GM23338 (cell line): ENCODE measurements at places on chromosomes 2 and 18. TPM values are rescaled to one million over a fixed set of nuclear protein-coding genes. Genes with fewer than 3 reads are reported as not detected.

- no peak overlapping the region for H3K27ac ChIP-seq
- DNase-seq, result no peak
- H3K27me3 ChIP-seq, result no peaks in the 10 kb centered on the region
- no peak overlapping the region for H3K4me3 ChIP-seq
- H3K36me3 ChIP-seq, result no peaks in the 10 kb centered on the region
Observed at GRCh38 chr2:158996378-158996993, 28.0 kb downstream of the TANC1 start.

DNA sequence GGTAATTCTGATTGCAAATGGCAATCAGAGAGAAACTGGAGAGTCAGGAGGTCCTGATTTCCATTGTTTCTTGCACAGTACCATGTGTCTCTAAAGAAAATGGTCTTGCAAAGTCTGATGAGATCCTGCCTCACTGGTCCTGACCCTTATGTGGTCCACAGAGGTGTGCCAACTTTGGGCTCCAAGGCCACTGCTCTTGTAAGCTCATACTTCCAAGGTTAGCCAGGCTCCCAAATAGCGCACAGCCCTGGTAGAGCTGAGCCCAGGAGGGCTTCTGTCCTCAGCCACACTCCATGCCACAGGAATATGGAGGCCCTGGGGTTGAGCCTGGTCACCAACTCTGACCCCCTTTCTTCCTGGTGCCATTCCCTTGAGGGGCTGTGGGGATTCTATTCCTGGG lies 80.7 kb downstream of the SDC1 start:
- peaks cover 21% of the 10 kb centered on the region for H3K4me1 ChIP-seq
- H3K36me3 ChIP-seq, result no peaks in the 10 kb centered on the region
- DNase-seq, result no peak
- no peak overlapping the region for H3K4me3 ChIP-seq

- no peak overlapping the region for H3K4me3 ChIP-seq
- no peak for DNase-seq
- peaks cover 32% of the 10 kb centered on the region for H3K27me3 ChIP-seq
- H3K36me3 ChIP-seq, result no peaks in the 10 kb centered on the region
- H3K4me1 ChIP-seq, result peaks cover 7% of the 10 kb centered on the region; the same call in 1 of the 2 replicates
Observed at GRCh38 chr2:240569998-240570530, 1.8 kb downstream of the RNPEPL1 start.

DNA sequence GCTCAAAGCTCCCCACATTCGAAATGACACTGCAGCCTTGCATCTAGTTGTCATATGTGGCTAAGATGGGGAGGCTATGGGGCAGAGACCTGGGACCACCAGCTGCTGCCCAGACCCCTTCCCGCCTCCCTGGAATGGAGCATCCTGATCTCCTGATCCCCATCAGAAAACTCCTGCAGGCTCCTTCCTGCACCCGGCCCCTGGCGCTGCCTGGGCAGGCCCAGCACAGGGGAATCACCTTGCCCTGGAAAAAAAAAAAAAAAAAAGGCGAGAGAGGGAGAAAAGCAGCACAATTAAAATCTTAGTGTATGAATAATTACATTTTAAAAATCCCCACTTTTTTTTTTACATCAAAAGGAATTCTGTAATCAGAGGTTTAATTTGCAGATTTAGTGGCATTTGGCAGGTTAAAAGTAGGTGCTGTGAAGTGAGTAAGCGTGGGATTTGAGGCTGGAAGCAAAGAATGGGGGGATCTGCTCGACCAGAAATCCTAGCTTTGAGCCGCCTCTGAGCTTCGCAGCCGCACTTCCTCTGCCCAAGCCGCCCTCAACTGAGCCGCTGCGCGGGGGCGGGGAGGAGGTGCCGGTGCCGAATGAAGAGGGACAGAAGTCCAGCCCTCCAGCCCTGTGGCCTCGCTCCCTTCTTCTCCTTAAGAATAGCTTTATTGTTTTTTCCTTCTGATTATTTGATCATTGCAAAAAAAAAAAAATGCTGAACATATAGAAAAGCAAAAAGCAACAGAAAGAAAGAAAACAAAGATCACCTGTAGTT lies 30.0 kb downstream of the THNSL2 start:
- peaks cover 12% of the 10 kb centered on the region for H3K27me3 ChIP-seq
- no peak overlapping the region for H3K27ac ChIP-seq
- no peaks in the 10 kb centered on the region for H3K36me3 ChIP-seq
- peak; percentile 77 for DNase-seq
- H3K4me1 ChIP-seq, result peaks cover 15% of the 10 kb centered on the region

DNA sequence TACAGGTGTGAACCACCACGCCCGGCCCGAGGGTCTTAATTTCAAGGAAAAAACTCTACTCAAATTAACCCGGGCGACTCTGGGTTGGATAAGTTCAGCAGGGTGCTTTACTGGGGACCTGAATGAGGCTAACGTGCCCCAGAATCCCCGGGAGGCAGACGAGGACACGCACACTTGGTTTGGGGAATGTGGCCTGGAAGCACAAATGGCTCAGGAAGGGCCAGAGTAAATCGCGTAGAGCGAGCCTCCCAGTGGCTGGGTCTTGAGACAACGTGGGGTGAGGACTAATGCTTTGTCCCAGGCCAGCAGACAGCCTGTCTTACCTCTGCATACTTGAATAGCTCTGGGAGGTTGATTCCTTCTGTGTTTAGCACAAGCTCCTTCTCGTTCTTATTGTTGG lies 75.8 kb downstream of the POLR1A start:
- peaks cover 24% of the 10 kb centered on the region for H3K36me3 ChIP-seq
- H3K27me3 ChIP-seq, result no peaks in the 10 kb centered on the region
- no peak overlapping the region for H3K4me3 ChIP-seq
- H3K4me1 ChIP-seq, result no peaks in the 10 kb centered on the region

DNA sequence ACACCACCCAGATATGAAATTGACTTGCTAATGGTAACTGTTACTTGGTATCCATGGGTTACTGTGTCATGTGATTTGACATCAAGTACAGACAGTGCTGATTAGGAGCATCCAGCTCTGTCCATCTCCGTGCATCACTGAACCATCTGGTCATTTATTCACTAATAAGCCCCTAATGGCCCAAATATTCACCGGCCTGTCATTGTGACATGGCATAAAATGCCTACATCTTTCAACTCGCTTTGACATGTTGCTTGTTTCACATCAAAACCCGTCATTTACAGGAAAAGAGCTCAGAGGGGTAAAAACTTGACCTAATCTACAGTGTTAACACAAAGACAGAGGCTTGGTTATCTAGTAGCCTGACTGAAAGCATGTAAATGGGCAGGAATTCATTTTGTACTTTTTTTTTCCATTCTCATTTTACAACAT lies 308.9 kb upstream of the ATP5MC3 start:
- no peak overlapping the region for H3K4me3 ChIP-seq
- no peak for DNase-seq
- no peaks in the 10 kb centered on the region for H3K36me3 ChIP-seq
- no peaks in the 10 kb centered on the region for H3K27me3 ChIP-seq

GRCh38 chr2:66794551-66794950 lies 359.6 kb downstream of the MEIS1 start:
- no peak overlapping the region for H3K4me3 ChIP-seq
- no peaks in the 10 kb centered on the region for H3K36me3 ChIP-seq
- DNase-seq, result no peak
- no peaks in the 10 kb centered on the region for H3K4me1 ChIP-seq
- no peak overlapping the region for H3K27ac ChIP-seq

GRCh38 chr2:209368406-209368805 lies 55.4 kb upstream of the MAP2 start:
- no peaks in the 10 kb centered on the region for H3K4me1 ChIP-seq
- no peaks in the 10 kb centered on the region for H3K27me3 ChIP-seq
- no peak overlapping the region for H3K4me3 ChIP-seq
- H3K27ac ChIP-seq, result no peak overlapping the region
- no peak for DNase-seq
- no peaks in the 10 kb centered on the region for H3K36me3 ChIP-seq

DNA sequence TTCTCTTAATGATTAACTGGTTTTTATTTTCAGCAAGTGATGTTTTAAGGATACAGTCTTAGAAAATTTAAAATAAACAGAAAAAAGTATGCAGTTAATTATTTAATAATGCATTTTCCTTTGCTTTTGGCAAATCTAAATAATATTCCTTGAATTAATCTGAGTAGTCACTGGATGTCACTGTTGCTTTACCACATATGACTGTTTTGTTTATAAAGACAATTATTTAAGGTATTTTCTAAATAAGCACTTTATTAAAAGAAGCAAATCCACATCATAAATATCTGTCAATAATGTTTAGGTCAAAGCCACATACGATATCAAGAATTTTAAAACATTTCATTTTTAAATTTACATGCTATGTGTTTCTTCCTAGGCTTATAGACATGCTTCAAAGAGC lies 40.6 kb upstream of the TFPI start:
- no peak for DNase-seq
- no peaks in the 10 kb centered on the region for H3K27me3 ChIP-seq
- H3K4me3 ChIP-seq, result no peak overlapping the region
- H3K27ac ChIP-seq, result no peak overlapping the region

GRCh38 chr18:10391506-10391905 lies 62.9 kb upstream of the APCDD1 start:
- no peaks in the 10 kb centered on the region for H3K36me3 ChIP-seq
- H3K4me1 ChIP-seq, result no peaks in the 10 kb centered on the region
- H3K27ac ChIP-seq, result no peak overlapping the region
- DNase-seq, result no peak
- H3K27me3 ChIP-seq, result no peaks in the 10 kb centered on the region

- no peaks in the 10 kb centered on the region for H3K36me3 ChIP-seq
- H3K27ac ChIP-seq, result no peak overlapping the region
- H3K27me3 ChIP-seq, result no peaks in the 10 kb centered on the region
- no peak overlapping the region for H3K4me3 ChIP-seq
- H3K4me1 ChIP-seq, result peaks cover 19% of the 10 kb centered on the region
- no peak for DNase-seq
Observed at GRCh38 chr18:76374330-76375281, 120.4 kb downstream of the ZNF516 start.

GRCh38 chr2:162058973-162059668 lies 14.9 kb downstream of the DPP4 start:
- H3K4me3 ChIP-seq, result no peak overlapping the region
- H3K4me1 ChIP-seq, result no peaks in the 10 kb centered on the region
- no peaks in the 10 kb centered on the region for H3K27me3 ChIP-seq
- no peak overlapping the region for H3K27ac ChIP-seq
- no peak for DNase-seq

DNA sequence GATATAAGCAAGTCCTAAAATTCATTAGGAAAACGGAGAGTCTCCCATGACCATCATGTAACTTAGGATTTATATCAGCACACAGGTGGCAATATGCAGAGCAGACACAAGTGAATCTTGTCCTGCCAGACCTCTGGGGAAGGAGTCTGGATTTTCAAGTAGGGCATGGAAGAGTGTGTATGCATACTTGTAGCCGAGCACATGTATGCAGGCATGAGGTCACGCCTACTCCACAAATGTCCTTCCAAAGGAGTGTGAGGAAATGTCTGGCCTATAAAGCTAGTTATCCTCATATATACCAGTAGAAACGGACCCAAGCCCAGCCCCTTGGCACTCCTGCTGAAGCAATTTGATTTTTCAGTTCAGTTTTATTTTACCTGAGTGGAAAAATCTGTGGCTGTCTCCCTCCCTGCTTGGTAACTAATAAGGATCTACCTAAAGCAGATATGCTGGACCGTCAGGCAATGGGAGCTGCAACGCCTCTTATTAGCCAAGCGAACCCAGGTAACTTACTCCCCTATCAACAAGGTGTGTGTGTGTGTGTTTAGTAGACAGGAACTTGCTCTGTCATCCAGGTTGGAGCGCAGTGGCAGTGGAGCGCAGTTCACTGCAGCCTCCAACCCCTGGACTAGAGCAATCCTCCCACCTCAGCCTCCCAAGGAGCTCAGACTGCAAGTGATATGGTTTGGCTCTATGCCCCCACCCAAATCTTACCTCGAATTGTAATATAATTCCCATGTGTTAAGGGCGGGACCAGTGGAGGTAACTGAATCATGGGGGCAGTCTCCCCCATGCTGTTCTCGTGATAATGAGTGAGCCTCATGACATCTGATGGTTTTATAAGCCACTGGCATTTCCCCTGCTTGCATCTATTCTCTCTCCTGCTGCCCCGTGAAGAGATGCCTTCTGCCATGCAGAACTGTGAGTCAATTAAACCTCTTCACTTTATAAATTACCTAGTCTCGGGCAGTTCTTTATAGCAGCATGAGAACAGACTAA lies 2.8 kb downstream of the STAT1 start:
- H3K27me3 ChIP-seq, result peaks cover 18% of the 10 kb centered on the region
- H3K36me3 ChIP-seq, result peaks cover 21% of the 10 kb centered on the region
- H3K27ac ChIP-seq, result no peak overlapping the region
- DNase-seq, result no peak
- H3K4me3 ChIP-seq, result no peak overlapping the region

The CACNB4 gene
- total RNA-seq, result 7.6 and 9.8 TPM in 2 replicates

The TPO gene
- total RNA-seq, result not detected in 2 replicates

The DSEL gene
- total RNA-seq, result 20.8 and 24.1 TPM in 2 replicates

The EIF2AK2 gene
- total RNA-seq, result 35.5 and 37.6 TPM in 2 replicates

The CCDC121 gene
- 1.7 and 1.9 TPM in 2 replicates for total RNA-seq

The NBAS gene
- total RNA-seq, result 30.7 and 38.9 TPM in 2 replicates

The CD8B gene
- total RNA-seq, result 0.31 and 3.0 TPM in 2 replicates

The CCT4 gene
- total RNA-seq, result 343 and 378 TPM in 2 replicates
